ENCODE measurements at places on chromosomes 6 and 20. TPM values are rescaled to one million over a fixed set of nuclear protein-coding genes. Genes with fewer than 3 reads are reported as not detected.

Gene SYTL3
- polyA plus RNA-seq = 3.4 TPM

GRCh38 chr6:130841128-130841728 lies 14.0 kb downstream of the SMLR1 start:
- DNase-seq = no peak

DNA sequence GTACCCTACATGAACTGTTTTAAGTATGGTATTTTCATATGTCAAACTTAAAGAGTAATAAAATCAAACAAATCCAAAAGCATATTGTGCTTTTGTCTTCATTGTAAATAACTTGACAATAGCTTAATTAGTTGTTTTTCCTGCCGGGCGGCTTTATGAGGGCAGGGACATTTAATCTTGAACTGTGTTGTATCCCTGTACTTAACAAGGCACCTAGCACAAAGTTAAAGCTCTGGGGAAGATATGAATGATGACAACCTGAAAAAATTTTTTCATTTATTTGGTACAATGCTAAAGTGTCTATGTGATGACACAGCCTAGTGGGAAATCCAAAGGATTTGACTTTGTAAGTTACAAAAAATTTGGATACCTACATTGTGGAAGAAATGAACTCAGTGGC lies 502 bp upstream of the HACE1 start:
- DNase-seq = no peak

DNA sequence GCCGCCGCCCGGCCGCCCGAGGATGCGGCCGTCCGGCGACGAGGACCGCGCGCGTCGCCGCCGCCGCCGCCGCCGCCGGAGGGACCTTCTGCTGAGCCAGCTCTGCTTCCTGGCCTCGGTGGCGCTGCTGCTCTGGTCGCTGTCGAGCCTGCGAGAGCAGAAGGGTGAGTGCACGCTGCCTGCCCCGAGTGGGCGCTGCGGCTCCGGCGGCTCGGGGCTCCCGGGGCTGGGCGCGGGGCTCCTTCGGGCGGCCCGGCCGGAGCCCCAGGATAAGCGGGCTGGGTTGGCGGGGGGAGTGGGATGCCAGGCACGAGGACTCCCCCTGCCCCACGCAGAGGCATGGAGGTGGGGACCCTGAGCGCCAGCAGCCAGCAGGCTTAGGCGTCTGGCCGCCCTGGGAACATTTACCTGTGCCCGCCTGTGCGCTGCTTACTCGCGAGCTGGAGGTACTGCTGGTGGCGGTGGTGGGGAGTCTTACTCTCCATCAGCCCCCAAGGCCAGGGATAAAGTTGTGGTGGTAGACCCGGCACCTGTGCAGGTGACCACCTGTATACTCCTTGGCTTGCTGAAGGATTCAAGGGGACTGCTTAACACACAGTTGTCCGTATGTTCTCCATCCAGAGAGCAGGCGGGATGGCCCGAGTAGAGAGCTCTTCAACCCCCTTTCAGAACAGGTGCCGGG lies 520 bp downstream of the SLC24A3 start:
- DNase-seq = peak; percentile 64

GRCh38 chr6:139628270-139628669 lies 253.8 kb upstream of the CITED2 start:
- DNase-seq = no peak

All from left kidney (tissue), 8 donors.